ENCODE measurements at places on chromosomes 7 and 10.
A peak's percentile ranks its signal among the peaks of the same experiment; 100 is the strongest.

DNA sequence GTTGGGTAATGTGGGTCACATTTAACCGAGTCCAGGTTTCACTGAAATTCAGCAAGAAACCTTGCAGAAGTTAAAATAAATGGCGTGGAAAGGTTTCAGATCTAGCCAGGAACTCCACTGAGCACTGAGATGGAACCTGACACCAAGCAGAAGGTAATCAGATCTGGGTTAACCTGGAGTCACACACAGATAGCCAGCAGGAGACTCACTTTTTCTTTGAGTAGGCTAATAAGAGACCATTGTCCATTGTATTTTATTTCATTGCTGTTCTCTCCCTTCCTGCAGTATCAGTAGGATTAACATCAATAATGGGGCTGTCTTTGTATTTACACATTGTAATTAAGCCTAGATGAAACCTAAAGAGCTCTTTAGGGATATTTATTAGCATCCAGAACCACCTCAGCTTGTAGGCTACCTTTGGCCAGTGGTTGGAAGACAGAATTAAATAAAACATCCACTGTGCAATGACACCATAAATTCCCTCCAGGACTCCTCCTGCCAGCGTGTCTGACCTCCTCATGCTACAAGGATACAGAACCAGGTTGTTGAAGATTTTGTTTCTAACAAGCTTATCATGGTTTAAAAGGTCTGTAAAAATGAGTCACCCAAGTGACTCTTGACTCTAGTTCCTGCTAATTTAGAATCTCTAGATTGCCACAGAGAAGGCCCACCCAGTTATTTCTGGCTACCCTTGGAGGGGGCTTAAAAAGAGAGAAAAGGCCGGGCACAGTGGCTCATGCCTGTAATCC, 151.1 kb downstream of the SORCS1 start:
- DNase-seq, result no peak

- no peak for DNase-seq
Measured at GRCh38 chr10:5951167-5951711, 26.1 kb downstream of the IL15RA start.

GRCh38 chr7:91039033-91039432, 225.2 kb upstream of the FZD1 start:
- no peak for DNase-seq

GRCh38 chr7:134420424-134421125, 38.3 kb downstream of the AKR1B1 start:
- DNase-seq, result no peak

GRCh38 chr10:93465806-93466675, 16.1 kb downstream of the MYOF start:
- DNase-seq, result no peak

GRCh38 chr10:30027057-30028005, 32.1 kb downstream of the JCAD start:
- peak; percentile 70 for DNase-seq

GRCh38 chr7:3463696-3464095, 162.6 kb downstream of the SDK1 start:
- no peak for DNase-seq

GRCh38 chr7:739983-740942, 13.2 kb upstream of the PRKAR1B start:
- DNase-seq, result no peak

DNA sequence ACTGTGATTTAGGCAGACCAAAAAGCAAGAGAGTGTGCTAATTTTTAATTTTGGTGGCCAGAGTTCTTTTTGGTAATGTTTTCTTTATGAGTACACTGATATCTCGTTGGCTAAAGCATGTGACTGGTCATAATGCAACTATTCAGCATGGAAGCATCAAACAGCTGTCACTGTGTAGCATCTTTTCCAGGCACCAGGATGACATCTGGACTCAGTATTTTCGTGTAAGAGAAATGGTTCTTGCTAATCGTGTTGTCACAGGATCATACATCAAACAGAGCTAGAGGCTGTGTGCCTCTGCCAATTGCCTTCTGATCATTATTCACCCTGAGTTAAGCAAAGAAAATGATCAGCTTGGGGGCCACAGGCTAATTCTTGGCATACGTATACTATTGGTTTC, 118.9 kb downstream of the SND1 start:
- DNase-seq, result no peak

GRCh38 chr7:157018328-157018996, 8.0 kb upstream of the MNX1 start:
- DNase-seq, result no peak

DNA sequence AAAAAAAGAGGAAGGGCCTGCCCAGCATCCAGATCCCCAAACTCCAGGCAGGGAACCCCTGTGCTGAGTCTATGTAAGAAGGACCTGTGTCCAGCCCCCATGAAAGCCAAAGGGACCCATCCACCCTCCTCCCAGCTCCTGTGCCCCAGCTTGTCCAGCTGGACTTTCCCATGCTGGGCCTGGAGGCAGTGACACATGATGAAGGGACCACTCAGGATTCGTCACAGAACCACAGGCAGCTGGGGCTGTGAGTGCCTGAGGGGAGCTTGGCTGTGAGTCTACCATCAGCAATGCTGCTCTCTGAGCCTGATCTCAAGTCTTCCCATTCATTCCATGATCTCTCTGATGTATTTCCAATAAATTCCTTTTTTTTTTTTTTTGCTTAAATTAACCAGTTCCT, 36.2 kb upstream of the MNX1 start:
- DNase-seq, result no peak

GRCh38 chr10:4894335-4894734, 68.3 kb downstream of the AKR1E2 start:
- no peak for DNase-seq

GRCh38 chr7:73941836-73942551, 81.0 kb downstream of the TMEM270 start:
- no peak for DNase-seq

DNA sequence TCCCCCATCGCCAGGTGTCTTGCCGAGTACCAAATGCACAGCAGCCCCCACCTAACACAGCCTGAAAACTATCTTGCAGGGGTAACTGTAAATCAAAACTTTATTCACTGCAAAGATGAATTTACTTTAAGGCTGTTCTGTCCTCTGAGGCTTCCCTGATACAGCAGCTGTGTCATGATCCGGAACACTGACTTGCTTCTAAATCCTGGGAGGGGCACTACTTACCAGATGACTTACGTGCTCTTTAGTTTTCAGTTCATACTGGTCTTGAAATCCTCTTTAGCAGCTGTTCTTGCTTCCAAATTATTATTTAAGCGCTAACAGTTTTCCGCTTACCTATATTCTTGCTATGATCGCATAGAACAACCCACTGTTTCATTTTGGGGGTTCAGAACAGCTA, 4.9 kb downstream of the DYNC1I1 start:
- DNase-seq, result no peak

DNA sequence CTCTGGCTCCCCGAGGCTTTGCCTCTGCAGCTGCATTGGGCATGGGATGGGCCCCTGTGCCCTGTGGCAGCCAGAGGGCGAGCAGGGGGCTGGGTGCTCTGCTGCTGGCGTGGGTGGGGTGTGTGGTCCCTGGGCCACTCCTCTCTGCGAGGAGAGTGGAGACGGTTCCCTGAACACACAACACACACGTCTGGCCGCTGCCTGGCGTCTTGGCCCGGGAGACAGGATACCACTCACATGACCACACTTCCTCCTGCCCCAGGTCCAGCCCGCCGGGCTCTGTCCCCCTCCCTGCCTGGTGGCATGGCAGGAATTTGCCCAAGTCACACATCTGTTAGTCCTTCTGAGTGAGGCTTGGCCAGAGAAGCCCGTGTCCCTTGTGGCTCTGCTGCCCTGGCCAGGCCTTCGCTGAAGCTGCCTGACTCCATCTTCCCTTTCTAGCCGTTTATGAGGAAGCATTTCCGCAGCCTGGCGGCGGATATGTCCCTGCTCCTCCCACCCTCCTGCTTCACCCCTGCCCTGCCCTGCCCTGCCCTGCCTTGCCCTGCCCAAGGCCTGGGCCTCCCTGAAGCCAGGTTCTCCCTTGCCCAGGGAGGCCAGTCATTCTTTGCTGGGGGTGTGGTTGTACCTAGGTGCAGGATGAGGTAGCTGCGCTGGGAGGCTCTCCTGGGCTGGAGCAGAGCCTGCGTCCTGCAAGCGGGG, 3.0 kb downstream of the BRI3 start:
- no peak for DNase-seq

GRCh38 chr7:3042861-3043489, 692 bp downstream of the CARD11 start:
- peak; percentile 28 for DNase-seq

DNA sequence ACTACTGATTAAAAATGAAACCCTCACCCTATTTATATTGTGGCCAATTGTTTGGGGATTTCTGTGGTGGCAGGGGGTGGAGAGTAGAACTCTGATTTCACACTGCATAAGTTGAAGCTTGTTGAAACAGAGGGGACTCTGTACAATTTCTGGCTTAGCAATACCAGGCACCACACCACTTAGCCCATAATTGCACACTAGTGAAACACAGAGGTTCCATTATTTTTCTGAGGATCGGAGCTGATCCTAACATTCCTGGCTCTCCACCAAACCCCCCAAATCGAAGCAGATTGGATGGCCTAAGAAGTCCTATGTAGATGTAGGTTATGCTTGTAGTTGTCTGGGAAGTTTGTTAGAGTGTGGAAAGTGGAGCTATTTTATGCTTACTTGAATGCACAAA, 47.0 kb downstream of the PTN start:
- DNase-seq, result no peak

DNA sequence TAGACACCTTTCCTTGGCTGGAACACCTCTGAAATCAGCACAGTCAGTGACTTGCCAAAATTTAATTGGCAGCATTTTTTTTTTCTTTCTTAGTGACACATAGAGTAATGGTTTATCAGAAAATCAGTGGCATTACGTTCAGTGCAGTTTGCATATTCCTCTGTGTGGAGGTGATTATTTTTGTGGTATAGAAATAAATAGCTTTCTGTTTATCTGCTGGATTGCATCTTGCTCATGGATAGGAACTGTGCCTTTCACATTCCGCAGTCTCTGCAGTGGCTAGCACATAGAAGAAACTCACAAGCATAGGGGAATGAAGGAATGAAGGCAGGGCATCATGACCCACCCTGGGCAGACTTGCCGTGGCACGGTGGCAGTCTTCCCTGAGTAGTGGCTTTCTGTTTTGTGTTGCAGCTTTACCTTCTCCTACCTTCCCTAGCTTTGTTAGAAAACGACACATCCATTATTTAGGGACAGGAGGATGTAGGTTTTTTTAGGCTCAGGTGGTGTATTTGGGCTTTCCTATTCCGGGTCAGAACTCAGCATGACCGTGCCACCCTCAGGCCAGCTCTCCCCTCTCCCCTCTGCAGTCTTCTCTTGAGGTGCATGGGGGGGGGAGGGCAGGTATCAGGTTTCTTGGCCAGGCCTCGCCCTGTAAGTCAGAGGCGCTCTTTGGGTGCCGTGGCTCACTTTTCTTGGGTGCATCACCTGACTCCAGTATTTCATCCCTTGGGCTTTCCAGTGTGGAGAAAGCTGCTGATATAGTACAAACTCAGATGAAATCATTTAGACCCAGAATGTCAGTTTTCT, 112.5 kb upstream of the GJD4 start:
- no peak for DNase-seq

DNA sequence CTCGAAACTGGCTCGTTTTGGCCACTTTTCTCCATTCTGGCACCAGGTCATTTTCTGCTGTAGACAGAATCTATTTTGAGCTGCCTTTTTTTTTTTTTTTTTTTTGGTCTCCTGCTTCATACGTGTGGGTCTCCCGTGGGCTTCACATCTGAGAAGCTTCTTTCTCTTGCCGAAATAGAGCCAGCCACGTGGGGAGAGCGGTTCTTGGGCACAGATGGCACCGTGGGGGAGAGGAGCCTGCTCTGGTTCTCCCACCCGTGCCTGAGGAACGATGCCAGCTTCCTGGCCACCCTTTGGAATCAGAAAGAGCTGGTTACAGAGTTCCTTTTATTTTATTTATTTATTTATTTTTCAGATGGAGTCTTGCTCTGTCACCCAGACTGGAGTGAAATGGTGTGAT, 48.7 kb upstream of the OCM2 start:
- DNase-seq, result no peak

- no peak for DNase-seq
Measured at GRCh38 chr7:100090527-100091410, 2.0 kb downstream of the COPS6 start.

DNA sequence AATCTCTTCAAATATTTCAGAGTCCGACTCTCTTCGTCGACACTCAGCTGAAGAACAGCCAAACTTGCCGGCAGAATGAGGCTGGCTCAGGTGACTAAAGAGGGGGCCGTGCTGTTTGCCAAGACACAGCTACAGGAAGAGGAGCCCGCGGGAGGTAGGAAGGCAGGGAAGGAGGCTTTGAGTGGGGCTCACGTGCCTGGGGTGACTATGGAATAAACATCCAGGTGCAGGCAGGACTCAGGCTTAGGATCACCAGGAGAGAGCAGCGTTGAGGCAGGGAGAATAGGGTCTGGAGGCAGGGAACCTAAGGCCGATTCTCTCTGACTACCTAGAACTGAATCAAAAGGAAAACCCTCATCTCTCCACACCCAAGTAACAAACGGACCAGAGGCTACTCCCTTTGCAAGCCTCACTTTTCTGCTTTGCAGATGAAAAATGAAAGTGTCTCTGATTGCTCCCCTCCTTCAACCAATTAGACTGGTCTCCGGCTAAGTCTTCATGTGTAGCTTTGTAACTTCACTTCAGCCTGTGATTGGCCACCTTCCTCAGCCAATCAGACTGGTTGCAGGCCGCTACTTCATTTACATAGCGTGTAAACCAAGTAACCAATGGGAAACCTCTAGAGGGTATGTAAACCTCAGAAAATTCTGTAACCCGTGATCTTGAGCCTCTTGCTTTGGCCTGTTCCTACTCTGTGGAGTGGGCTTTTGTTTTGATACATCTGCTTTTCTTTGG, 19.7 kb upstream of the BNIP3 start:
- DNase-seq, result no peak

GRCh38 chr7:6172224-6172909, 100.1 kb downstream of the CYTH3 start:
- DNase-seq, result no peak

DNA sequence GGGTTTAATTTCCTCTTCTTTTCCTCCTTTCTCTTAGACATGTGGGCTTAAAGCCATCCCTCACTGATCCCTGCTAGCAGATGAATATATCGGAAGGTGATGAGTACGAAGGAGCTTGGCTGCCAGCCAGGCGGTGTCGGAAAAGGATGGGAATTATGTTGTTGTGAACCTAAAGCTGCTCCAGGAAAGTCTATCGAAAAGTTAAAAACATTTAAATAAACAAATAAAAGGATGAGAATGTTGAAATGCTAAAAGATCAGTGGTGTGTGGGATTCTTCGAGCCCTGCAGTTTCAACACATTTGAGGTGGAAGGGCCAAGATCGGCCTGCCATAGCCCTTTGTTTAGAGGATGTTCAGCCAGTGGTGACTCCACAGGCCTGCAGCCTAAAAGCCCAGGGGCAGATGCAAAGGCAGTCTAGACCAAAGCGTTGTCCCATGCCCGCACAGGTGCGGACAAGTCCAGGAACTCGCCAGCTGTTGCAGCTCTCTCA, 107.9 kb downstream of the JCAD start:
- DNase-seq, result no peak

Measured in activated CD4-positive, CD25-positive, alpha-beta regulatory T cell (primary cell).